Activated T-cell treated with anti-CD3 and anti-CD28 coated beads, Interleukin-2, amount 50 U/mL, for 24 hours (primary cell): ENCODE measurements at places on chromosomes 11 and 22.

- H3K27me3 ChIP-seq, result no peaks in the 10 kb centered on the region
- no peaks in the 10 kb centered on the region for H3K4me1 ChIP-seq
- DNase-seq, result no peak
Observed at GRCh38 chr11:42329929-42330565, 870.6 kb upstream of the LRRC4C start.

DNA sequence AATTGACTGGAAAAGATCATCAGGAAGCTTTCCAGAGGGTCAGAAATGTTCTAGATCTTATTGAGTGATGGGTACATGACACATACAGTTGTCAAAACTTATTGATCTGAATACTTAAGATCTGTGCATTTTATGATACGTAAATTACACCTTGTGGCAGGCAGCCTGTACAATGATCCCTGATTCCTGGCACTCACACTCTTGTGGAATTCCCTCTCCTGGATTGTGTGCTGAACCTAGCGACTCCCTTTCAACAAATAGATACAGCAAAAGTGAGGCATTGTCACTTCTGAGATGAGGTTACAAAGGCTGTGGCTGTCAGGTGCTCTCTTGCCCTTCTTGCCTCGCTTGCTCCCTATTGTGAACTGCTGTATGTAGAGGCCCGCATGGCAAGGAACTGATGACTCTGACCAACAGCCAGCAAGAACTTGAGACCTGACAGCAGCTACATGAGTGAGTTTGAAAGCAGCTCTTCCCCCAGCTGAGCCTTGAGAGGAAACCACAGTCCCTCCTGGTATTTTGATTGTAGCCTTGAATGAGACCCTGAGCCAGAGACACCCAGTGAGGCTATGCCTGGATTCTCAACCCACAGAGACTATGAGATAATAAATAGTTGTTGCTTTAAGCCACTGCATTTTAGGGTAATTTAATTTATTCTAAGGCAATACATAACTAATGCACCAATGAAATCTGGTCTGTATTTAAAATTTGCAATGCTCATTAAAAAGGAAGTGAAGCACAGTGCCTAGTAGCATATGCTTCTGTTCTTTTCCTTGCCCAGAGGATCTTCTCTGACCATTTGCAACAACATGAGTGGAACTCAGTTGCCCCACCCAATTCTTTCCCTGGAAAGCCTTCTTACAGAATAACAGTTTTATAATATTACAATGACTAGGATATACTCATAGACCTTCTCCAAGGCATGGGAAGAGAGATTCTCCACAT is 60.5 kb upstream of the IZUMO1R start:
- H3K36me3 ChIP-seq, result no peaks in the 10 kb centered on the region
- no peak for DNase-seq
- H3K27me3 ChIP-seq, result peaks cover 3% of the 10 kb centered on the region
- H3K4me3 ChIP-seq, result no peak overlapping the region
- no peak overlapping the region for H3K27ac ChIP-seq

GRCh38 chr22:38429499-38430068 is 25.4 kb downstream of the KCNJ4 start:
- H3K4me3 ChIP-seq, result no peak overlapping the region
- H3K27me3 ChIP-seq, result no peaks in the 10 kb centered on the region
- no peak for DNase-seq
- H3K27ac ChIP-seq, result no peak overlapping the region
- no peaks in the 10 kb centered on the region for H3K36me3 ChIP-seq

GRCh38 chr11:113518716-113519495 is 43.7 kb upstream of the DRD2 start:
- DNase-seq, result no peak
- no peaks in the 10 kb centered on the region for H3K4me1 ChIP-seq
- no peak overlapping the region for H3K4me3 ChIP-seq
- no peak overlapping the region for H3K27ac ChIP-seq

- H3K4me3 ChIP-seq, result no peak overlapping the region
- no peak overlapping the region for H3K27ac ChIP-seq
- no peak for DNase-seq
- H3K27me3 ChIP-seq, result no peaks in the 10 kb centered on the region
Observed at GRCh38 chr11:76902121-76903014, 41.6 kb downstream of the ACER3 start.

DNA sequence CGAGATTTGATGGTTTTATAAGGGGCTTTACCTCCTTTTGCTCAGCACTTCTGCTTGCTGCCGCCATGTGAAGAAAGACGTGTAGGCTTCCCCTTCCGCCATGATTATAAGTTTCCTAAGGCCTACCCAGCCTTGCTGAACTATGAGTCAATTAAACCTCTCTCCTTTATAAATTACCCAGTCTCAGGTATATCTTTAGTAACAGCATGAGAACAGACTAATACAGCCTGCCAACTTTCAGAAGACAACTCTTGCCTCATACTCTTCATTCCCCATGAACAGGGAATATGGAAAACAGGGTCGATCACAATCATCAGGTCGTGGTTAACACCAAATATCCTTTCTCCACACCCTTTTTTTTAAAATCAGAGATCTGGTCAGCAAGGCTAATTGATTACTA is 83.0 kb downstream of the MPPED2 start:
- DNase-seq, result no peak
- H3K27ac ChIP-seq, result no peak overlapping the region
- H3K4me1 ChIP-seq, result no peaks in the 10 kb centered on the region

DNA sequence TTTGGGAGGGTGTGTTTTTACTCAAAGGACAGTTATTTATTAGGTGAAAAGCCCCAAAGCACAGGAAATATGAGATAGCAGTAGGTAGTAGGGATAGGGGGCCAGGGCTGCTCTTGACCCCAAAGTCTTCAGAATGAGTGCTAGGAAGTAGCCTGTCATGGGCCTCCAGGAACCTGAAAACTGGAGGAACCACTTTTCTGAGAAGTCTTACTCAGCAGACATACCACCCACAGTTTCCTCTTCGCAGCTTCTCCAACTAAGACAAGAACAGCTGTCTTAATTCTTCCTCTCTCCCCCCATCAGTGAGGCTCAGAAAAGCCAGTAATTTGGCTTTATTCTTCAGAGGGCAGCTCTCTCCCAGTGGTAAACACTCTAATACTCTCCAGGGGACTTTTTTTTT is 84.0 kb upstream of the CTSC start:
- DNase-seq, result no peak
- peak overlapping the region; percentile 93 for H3K27ac ChIP-seq
- no peaks in the 10 kb centered on the region for H3K27me3 ChIP-seq
- peak overlapping the region; percentile 50 for H3K4me3 ChIP-seq
- peaks cover 62% of the 10 kb centered on the region for H3K4me1 ChIP-seq

- H3K36me3 ChIP-seq, result peaks cover 28% of the 10 kb centered on the region
- H3K4me3 ChIP-seq, result no peak overlapping the region
- H3K27me3 ChIP-seq, result no peaks in the 10 kb centered on the region
Observed at GRCh38 chr22:49538006-49538405, 289.7 kb downstream of the BRD1 start.
